ENCODE measurements at places on chromosomes 5 and 9.
A peak's percentile ranks its signal among the peaks of the same experiment; 100 is the strongest.

DNA sequence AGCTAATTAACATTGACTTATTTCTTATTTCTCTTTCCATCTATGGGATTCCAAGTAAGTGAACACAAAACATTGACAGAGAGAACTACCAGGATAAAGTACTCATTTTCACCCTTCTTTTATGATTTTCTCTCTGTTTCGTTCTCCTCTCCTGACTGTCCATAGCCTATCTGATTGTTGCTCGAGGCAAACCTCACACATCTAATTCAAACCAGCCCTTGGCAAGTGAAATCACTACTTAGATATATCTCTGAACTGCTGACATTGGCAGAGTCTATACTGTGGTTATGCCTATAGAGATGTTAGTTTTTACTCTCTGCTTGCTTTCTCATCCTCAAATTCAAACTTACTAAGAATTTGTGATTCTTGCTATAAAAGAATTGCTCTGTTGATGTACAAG is 248.8 kb downstream of the ISL1 start:
- no peak for DNase-seq

DNA sequence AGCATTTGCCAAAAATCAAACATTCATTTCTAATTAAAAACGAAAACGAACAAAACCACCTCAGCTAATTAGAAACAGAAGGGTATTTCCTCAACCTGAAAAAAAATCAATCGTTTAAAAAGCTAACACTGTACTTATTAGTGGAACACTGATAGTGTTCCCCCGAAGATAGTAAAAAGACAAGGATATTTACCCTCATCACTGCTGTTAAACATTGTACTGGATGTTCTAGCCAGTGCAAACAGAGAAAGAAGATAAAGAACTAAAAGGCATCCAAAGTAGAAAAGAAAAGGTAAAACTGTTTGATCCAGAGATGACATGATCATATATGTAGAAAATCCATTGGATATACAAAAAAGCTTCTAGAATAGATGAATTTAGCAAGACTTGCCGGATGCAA is 508.3 kb downstream of the DMRTA1 start:
- DNase-seq, result no peak

GRCh38 chr9:114799925-114800324 is 5.9 kb downstream of the TNFSF15 start:
- no peak for DNase-seq

GRCh38 chr9:20208961-20209371 is 413.3 kb downstream of the MLLT3 start:
- DNase-seq, result peak; percentile 14

DNA sequence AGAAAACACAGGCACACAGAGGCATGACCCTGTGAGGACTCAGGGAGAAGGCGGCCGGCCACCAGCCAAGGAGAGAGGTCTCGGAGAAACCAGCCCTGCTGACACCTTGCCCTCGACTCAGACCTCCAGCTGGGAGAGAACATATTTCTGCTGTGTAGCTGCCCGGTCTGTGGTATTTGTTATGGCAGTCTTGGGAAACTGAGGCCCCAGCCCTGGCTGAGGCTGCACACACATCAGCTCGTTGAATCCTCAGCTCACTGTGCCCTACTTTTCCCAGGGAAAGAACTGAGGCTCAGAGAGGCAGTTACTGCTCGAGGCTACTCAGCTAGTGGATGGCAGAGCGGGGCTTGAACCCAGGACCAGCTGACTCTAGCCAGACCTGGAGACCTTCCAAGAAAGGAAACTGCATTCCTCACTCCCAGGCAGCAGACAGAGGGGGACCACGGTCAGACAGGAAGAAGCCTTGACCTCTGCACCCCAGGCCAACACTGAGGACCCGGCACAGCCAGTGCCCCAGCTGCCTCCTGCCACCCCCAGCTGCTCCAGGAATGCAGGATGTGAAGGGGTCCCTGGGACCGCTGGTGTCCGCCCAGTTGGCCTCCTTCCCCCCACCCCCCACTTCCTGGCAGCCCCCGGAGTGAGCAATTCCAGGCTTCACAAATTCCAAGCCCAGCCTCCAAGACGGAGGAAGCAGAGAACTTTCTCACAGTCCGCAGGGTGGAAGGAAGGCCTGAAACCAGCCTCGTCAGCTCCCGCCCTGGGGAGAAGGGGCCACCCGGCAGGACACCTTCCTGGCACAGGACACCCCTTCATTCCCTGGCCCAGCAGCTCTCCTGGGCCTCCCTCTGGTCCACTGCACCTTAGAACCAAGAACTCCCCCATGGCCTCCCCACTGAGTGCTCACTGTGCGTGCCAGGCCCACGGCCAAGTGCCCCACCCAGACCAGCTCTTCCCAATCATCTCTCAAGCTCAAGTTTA is 69.9 kb downstream of the LRSAM1 start:
- peak; percentile 83 for DNase-seq

- DNase-seq, result no peak
These were observed 49.1 kb downstream of the HOMER1 start for GRCh38 chr5:79464695-79465332.

DNA sequence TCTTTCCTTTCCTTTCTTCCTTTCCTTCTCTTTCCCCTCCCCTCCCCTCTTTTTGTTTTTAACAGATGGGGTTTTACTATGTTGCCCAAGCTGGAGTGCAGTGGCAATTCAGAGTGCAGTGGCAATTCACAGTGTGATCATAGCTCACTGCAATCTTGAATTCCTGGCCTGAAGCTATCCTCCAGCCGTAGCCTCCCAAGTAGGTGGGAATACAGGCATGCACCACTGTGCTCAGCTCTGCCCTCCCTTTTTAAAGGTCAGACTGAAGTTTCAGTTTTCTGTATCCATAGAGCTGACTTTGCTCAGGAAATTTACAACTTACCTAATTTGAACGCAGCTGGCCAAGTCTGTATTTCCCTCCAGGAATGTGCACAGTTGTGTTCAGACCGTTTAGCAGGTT is 696 bp downstream of the CCL28 start:
- no peak for DNase-seq

- no peak for DNase-seq
These were observed 97.5 kb downstream of the ZNF608 start for GRCh38 chr5:124648902-124649467.

- no peak for DNase-seq
These were observed 25.4 kb upstream of the NR3C1 start for GRCh38 chr5:143428738-143429420.

Measured in fibroblast of lung (primary cell).